ENCODE measurements at places on chromosomes 11 and 22. TPM values are rescaled to one million over a fixed set of nuclear protein-coding genes. Genes with fewer than 3 reads are reported as not detected.
A peak's percentile ranks its signal among the peaks of the same experiment; 100 is the strongest.

SLC25A45 gene
- total RNA-seq = 13.0 TPM

ROBO4 gene
- 58.3 TPM for total RNA-seq

TRIM3 gene
- total RNA-seq = 18.9 TPM

MUC5AC gene
- 0.35 TPM for total RNA-seq

GRCh38 chr22:28906312-28906711, 22.9 kb downstream of the ZNRF3 start:
- DNase-seq = no peak
- peaks cover 52% of the 10 kb centered on the region for H3K4me1 ChIP-seq
- H3K27ac ChIP-seq = no peak overlapping the region
- no peak overlapping the region for H3K4me3 ChIP-seq

- peaks cover 43% of the 10 kb centered on the region for H3K36me3 ChIP-seq
- H3K27ac ChIP-seq = no peak overlapping the region
- DNase-seq = no peak
- no peaks in the 10 kb centered on the region for H3K27me3 ChIP-seq
These were observed 15.9 kb downstream of the ADAMTS15 start for GRCh38 chr11:130464291-130464812.

GRCh38 chr22:16838073-16838472, 12.9 kb upstream of the XKR3 start:
- no peak overlapping the region for H3K27ac ChIP-seq
- H3K27me3 ChIP-seq = no peaks in the 10 kb centered on the region
- no peak for DNase-seq
- peaks cover 6% of the 10 kb centered on the region for H3K4me1 ChIP-seq
- H3K36me3 ChIP-seq = no peaks in the 10 kb centered on the region
- H3K4me3 ChIP-seq = no peak overlapping the region

GRCh38 chr11:47394322-47395222, 13.8 kb upstream of the SLC39A13 start:
- peak; percentile 87 for DNase-seq
- peak overlapping the region; percentile 40 for H3K4me3 ChIP-seq
- H3K36me3 ChIP-seq = no peaks in the 10 kb centered on the region
- peak overlapping the region; percentile 93 for H3K27ac ChIP-seq
- peaks cover 57% of the 10 kb centered on the region for H3K4me1 ChIP-seq
- no peaks in the 10 kb centered on the region for H3K27me3 ChIP-seq

- H3K36me3 ChIP-seq = no peaks in the 10 kb centered on the region
- no peak overlapping the region for H3K4me3 ChIP-seq
- peaks cover 18% of the 10 kb centered on the region for H3K4me1 ChIP-seq
- no peak overlapping the region for H3K27ac ChIP-seq
- no peaks in the 10 kb centered on the region for H3K27me3 ChIP-seq
- no peak for DNase-seq
These were observed 67.5 kb downstream of the PAK1 start for GRCh38 chr11:77406396-77406795.

- H3K4me1 ChIP-seq = peaks cover 20% of the 10 kb centered on the region
- no peaks in the 10 kb centered on the region for H3K36me3 ChIP-seq
These were observed 12.9 kb downstream of the CAPN5 start for GRCh38 chr11:77079666-77080065.

DNA sequence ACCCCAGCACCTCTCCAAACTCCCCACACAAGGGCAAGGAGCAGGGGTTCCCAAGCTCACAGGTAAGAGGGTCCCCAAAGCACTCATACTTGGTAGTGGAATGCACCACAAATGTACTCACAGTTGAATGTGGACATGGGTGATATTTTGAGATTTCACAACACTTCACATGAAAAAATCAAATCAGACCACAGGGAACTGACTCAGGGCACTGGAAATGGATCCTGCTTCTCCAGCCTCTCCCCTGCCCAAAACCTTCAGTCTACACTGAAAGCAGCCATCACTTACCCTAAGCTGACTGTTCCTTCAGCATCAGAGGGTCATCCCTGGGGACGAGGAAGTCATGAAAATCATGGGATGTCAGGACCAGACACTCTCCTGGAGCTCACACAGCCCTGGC, 40.2 kb downstream of the SCGB1A1 start:
- no peak for DNase-seq
- no peak overlapping the region for H3K27ac ChIP-seq
- no peaks in the 10 kb centered on the region for H3K4me1 ChIP-seq
- no peaks in the 10 kb centered on the region for H3K27me3 ChIP-seq
- H3K4me3 ChIP-seq = no peak overlapping the region
- H3K36me3 ChIP-seq = no peaks in the 10 kb centered on the region

GRCh38 chr11:10388574-10388973, 66.5 kb upstream of the AMPD3 start:
- no peak overlapping the region for H3K27ac ChIP-seq
- no peak for DNase-seq
- no peak overlapping the region for H3K4me3 ChIP-seq
- H3K27me3 ChIP-seq = no peaks in the 10 kb centered on the region

Data from lower lobe of right lung (tissue), 2 donors.